GDM1 (cell line): ENCODE measurements at places on chromosomes 6 and 20.

- DNase-seq = no peak
Observed at GRCh38 chr20:22722811-22723210, 138.4 kb upstream of the FOXA2 start.

- DNase-seq = no peak
Observed at GRCh38 chr6:75204217-75204958, 1.5 kb downstream of the COL12A1 start.

DNA sequence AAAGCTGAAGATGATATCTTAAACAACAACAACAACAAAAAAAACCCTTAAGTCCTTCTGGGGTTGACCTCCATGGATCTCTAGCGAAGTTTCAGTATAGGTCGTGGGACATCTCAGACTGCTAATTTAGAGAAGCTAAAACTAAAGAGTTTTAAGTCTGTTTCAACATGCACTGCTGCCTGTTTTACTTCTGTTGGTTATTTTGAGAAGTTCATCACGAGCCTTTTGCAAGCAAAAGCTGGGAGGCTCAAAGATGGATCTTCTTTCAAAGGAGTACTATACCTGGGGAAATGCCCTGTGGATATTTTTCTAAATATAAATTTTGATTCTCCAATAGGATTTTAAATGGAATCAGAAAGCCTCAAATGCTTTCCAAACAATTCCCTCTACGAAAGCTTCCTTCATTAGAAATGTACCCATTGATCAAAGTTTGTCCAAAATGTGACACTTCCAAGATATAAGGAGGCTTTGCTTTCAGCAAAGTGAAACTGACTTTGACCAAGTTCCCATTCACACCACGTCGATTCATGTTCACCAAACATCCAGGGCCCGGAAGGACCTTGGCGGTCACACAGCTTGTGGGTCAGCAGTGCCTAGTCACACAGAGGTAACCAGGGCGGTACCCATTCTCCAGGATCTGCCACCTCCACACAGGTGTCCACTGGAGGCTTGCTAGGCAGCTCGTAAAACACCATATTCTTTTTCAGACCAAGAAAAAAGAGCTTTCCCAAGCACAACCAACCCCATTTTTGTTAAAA lies 94.7 kb upstream of the QKI start:
- no peak for DNase-seq

DNA sequence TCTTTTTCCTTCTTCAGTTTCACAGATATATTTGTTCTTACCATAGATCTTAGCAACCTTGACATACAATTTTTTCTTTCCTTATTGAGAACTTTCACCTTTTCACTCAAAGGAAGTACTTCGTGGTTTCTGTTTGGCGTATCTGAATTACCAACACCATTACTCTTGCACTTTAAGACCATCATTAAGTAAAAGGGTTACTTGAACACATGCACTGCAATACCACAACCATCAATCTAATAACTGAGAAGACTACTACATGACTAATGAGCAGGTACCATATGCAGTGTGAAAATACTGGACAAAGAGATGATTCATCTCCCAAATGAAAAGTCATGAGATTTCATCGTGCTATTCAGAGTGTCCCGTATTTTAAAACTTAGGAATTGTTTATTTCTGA lies 21.7 kb upstream of the SENP6 start:
- DNase-seq = no peak

DNA sequence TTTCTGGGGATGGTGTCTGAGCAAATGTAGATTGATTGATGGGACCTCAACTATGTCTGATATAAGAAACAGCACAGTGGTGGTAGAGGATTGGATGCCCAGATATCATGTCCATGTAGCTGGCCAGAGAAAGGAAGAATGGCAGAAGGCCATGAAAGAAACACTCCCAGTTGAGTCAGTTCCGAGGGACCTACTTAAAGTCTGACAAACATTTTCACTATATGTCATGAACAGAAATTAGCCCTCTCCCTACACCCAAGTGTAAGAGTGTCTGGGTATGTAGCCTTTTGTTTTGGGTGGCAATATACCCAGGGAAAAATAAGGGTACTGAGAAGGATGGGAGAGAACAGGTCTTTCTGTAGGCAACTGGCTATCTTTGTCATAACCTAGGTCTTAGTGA lies 434.2 kb downstream of the BCKDHB start:
- DNase-seq = no peak

DNA sequence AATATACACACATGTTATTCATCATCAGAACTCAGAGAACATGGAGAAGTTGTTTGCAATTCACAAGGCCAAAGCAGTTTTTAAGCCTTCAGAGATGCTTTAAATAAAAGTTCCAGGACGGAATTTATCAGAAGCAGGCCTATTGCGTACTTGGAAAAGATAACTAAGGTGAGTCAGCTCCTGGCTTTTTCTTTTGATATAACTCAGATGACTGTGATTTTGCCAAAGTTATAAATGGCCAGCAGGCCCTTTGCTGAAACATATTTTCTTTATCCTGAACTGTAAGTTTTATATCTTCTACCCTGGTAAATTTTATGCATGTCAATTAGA lies 55.0 kb upstream of the PLCB1 start:
- DNase-seq = no peak

DNA sequence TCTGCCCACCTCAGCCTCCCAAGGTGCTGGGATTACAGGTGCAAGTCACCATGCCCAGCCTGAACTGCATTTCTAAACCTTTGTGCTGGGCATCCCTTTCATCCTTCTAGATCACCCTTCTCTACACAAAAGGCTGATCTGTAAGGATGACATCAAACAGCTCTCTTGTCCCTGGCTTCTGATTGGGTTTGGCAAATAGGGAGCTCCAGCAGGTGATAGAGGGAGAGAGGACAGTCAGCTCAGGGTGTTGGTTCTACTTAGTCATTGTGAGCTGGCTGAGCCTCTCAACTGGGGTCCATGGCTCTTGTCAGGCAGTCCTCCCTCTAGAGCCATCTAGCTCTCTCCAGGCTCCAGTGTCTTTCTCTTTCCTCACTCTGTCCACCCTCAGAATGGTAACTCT lies 237.6 kb upstream of the JARID2 start:
- no peak for DNase-seq

DNA sequence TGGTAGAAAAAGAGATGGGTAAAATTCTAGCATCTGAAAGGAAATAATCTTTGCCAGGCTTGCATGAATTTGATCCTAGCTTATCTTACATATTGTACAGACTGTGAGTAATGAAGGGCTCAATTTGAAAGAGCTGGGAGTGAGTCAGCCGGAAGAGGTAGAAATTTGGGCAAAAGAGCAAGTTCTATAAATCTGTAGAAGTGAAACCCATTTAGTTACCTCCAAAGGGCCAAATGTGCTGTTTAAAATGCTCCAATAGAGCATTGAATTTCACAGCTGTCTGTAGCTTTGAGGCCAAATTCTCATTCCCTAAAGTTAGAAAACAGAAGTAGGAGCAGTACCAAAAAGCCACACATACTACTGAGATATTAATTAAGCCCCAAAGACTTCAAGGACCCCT lies 466.1 kb downstream of the BTBD3 start:
- no peak for DNase-seq
